Astrocyte of the cerebellum (primary cell): ENCODE measurements at places on chromosomes 7 and 10.

DNA sequence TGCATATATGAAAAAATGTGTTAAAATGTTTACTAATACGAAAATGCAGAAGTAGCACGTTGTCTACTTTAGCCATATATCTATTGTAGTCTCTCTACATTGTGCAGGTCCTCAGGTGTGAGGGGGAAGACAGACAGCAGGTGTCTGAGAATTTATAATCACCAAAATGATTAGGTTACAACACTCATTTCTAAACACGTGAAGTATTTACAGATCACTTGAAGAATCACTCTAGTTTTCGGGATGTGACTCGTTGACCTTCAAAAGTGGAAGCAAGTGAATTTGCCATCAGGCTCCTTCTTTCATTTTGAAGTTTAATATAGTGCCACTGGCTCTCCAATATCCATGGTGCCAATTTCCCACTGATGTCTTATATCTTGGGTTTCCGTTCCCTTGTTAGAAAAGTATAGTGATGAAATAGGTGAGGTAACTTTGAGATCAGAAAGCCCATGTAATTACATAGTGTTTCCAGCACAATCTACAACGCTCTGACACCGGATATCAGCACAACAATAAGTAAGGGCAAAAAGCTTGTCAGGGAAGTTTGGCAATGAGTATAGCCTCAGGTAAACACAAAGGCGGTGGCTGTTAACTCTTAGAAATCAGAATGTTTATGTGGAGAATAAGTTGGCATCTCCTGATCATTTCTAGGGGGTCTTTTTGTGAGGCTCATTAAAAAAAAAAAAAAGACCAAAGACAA, 57.5 kb upstream of the SP4 start:
- no peak for DNase-seq

- no peak for DNase-seq
These were observed 144.9 kb downstream of the HGF start for GRCh38 chr7:81624650-81625631.

GRCh38 chr7:124208642-124209041, 175.8 kb upstream of the TMEM229A start:
- DNase-seq: no peak

DNA sequence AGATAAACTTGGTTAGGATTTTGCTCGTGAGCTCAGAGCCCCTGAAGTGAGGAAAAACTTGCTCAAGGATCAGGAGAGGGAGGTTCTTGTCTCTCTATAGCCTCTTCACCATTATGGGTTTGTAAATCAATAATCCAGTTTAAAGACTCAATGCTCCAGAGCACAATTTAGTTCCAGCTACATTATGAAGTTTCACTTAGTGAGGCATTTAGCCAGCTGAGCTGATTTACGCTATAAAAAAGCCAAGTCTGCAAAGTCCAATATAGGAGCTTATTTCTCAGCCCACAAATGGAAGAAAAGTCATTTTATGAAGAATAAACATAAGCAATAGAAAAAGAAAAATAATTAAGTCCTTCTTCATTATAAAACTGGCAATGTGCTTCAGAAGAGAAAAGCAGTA, 130.6 kb downstream of the STRA8 start:
- no peak for DNase-seq

DNA sequence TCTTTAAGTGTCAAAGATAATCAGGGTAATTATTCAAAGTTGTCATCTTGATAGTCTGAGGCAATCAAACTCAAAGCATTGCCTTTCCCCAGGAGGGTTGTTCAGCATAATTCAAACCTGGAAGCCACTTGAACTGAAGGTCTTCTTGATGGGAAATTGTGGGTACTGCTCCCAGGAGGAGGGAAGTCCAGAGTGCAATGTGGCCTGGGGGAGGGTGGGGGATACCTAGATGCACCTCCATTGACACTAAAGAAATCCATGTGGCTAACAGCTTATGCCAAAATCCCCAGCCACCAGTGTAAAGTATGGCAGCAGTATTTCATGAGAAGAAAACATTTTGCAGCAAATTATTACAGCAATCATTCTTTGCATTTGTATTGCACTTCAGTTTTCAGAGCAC, 114.9 kb downstream of the STRA8 start:
- DNase-seq: no peak

- no peak for DNase-seq
These were observed 109.9 kb downstream of the RPS24 start for GRCh38 chr10:78143576-78143975.

DNA sequence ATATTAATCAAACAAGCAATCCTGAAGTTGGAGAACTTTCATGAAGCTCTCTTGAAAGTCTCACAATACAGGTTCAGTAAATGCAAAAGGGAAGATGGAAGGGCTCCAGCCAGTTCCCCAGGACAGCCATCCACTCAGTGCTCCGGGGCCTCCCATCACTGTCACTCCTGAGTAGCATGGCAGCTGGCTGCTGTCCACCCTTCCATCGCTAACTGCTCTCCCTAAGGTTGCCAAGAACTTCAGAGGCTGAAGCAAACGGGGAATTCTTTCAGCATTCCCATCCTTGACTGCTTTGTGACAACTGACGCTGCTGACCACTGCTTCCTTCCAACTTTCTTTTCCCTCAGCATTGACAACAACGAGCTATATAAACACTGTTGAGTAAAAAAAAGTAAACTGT, 69.1 kb downstream of the VPS41 start:
- DNase-seq: no peak

DNA sequence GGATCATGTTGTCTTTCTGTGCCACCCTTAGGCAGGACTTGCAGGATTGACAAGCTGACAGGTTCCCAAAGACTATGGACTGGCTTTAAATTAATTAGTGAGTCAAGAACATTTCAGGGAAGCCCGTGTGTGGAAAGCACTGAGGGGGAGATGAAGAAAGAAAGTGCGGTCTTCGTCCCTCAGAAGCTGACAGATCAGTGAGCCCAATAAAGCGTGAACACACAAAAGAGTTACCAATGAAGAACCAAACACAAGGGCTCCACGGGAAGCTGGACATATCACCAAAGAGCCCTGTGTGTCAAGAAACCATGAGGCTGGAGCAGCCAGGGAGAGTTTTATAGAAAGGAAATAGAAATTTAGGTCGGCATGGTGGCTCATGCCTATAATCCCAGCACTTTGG, 725.8 kb downstream of the PARD3 start:
- no peak for DNase-seq

GRCh38 chr7:3272691-3273141, 28.3 kb upstream of the SDK1 start:
- peak; percentile 79 for DNase-seq

- no peak for DNase-seq
These were observed 7.8 kb upstream of the DLX6 start for GRCh38 chr7:96997512-96998032.

GRCh38 chr7:208130-208673, 15.8 kb downstream of the FAM20C start:
- DNase-seq: no peak

- DNase-seq: no peak
These were observed 100.9 kb upstream of the SORCS3 start for GRCh38 chr10:104540181-104540580.

GRCh38 chr7:120834726-120835125, 23.2 kb downstream of the TSPAN12 start:
- DNase-seq: no peak

GRCh38 chr7:5388905-5389433, 34.7 kb downstream of the TNRC18 start:
- no peak for DNase-seq

DNA sequence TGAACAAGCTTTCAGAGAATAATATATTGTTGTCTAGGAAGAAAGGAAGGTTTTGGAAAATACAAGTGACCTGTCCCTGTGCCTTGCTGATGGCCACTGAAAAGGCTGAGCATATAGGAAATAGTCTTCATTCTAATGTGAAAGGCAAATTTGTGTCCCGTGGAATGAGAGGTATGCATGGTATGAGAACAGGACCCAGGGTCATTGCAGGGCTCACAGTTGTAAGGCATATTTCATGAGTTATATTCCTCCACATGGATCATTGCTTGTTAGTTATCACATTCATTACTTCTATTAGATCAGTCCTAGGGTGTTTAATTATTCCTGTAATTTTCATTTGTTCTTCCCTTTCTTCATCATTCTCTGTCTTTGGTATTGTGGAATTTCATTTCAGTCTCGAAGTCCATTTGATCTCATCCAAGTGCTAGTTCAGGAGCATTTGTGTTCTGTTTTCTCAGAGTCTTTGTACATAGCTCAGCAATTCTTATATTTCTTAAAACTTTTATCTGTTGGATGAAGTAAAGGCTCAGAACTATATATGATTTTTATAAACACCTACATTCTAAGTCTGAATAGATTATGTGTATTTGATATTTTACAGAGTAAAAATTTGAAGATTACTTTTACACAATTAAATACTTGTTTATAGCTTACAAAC, 39.4 kb upstream of the ARHGAP21 start:
- DNase-seq: peak; percentile 16

DNA sequence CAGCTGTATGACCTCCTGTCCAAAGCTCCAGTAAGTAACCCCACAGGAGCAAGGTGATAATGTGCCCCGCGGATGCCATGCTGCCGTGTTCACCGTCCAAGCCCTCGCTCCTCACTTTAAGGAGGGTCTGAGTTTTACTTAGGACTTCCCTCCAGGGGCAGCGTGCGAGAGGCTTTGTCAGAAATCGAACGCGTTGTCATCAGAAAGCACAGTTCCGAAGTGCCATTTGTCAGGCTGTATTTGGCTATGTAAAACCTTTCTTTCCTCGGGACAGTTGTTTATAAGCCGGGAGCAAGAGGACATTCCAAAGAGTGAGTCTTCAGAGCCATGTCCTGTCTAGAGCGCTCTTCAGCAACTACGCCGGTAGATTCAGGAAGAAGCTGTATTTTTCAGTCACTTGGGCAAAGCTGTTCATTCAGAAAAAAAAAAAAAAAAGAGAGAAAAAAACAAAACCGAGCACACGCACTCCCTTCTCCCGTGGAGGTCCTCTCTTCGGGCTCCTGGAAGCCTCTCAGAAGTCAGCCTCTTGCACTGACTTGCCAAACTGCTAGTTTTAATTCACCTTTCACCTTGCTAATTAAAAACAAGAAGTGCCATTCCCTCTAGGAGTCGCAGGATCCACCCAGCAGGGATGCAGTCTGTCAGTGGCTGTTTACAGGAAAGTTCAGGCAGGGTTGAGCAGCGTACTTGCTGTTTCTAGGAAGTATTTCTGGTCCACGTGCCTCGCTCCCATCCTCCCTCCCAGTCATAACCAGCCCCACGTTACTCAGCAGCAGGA, at the start of gene SEMA3E:
Gene SEMA3E, minus strand, starts transcription at position 676 of the 778 bp plus-strand sequence.
- peak; percentile 6 for DNase-seq
